ENCODE measurements at places on chromosomes 11 and 22.

GRCh38 chr11:85939099-85940015 is 84.2 kb downstream of the CCDC83 start:
- DNase-seq = no peak

DNA sequence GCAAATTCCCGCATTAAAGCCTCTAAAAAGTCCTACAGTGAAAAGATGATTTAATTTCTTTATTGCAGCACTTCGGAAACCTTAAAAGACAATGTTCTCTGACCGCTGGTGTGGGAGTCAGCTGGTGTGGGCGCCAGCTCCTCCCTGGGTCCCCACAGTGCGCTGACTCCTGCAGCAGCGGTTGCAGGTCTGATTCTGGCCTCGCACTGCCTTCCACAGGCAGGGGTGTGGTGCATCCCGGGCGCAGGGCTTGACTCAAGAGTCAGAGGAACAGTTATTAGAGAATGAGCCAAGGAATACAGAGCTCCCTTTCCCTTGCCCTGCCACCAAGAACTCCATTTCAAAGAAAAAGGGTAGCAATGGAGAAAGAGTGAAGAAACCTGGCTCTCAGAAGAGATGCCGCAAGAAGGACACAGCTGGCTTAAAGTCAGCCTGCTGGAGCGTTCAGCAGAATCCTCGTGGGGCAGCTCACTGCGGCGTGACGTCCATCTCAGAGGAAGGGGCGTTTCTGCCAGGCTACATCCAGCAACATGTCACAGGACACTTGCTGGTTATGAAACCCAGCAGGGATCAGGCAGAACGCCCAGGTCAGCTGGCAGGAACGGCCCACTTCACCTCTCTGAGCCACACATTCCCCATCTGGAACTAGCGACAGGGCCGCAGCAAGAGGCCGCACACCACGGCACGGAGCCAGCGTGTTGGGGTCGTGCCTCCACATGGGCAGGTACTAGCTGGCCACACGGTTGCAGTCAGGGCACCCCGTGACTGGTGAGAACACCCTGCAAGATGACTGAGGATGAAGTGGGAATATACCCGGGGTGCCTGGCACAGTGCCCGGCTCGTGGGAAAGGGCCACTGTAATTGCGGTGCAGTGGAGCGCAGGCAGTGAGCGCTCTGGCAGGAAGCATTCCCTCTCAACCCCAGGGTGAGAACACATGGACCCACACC is 18.1 kb upstream of the EFCAB6 start:
- no peak for DNase-seq

GRCh38 chr11:44627911-44628729 is 62.7 kb downstream of the CD82 start:
- no peak for DNase-seq

DNA sequence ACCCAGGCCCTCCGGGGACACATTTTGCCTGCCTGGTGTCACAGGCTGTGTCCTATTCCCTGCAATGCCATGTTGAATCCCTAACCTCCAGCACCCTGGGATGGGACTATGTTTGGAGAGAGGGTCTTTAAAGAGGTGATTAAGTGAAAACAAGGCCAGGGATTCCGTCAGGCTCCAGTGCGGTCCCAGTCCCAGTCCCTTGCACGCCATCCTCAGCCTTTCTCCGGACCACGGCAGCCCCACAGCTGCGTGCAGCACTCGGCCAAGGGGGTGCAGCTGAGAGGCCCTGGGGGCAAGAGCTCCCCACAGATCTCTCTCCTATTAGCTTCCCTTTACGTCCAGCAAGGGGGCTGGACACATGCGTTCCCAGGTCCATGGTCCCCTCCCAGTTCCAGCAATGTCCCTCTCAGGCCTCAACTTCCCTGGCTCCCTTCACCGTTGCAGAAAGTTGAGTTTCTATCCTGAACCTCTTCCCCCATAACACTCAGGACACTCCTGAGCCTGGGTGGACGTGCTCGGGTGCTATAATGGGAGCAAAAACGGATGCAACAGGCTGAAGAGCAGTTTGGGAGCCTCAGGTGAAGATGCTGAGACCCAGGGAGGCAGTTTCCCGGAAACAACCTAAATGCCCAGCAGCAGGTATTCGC is 1422.7 kb downstream of the BRD1 start:
- DNase-seq = no peak

DNA sequence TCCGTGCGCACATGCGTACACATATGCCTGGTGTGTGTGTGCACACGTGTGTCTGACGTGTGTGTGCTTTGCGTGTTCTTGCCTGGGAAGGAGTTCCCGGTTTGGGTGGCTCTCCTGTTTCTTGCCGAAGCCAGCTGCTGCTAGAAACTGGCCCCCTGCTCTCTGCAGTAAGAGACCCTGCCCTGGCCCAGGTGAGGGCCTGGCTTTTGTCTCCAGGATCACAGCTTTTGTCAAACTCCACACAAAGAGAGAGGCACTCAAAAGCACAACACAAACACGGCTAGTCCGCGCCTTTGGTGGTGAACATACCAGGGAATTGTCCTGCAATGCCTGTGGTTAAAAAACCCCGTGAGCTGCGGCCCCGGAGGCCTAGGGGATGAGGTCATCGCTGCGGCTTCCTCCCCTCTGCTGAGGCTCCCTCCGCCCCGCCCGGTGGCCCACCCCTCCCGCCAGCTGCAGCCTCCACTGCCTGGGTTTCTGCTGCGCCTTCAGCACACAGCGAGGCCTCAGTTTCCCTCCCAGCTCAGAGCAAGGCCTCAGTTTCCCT is 88.9 kb downstream of the KCNQ1 start:
- no peak for DNase-seq

DNA sequence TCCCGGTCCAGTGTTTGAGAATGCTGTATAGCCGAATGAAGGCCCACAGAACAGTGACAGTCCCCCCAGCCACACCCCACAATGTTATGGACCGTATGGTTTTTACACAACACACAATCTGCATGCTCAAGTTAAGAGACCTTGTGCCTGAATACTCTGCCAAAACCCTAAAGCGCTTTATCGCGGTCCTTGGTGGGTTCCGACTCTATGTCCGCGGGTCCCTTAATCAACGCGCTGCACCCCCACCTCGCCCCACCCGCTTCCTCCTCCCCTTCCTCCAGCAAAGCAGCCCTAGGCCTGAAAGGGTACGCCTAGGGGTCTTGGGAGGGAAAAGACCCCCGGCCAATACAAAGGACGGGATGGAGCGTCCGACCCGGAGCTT is 442 bp downstream of the COPB1 start:
- no peak for DNase-seq

DNA sequence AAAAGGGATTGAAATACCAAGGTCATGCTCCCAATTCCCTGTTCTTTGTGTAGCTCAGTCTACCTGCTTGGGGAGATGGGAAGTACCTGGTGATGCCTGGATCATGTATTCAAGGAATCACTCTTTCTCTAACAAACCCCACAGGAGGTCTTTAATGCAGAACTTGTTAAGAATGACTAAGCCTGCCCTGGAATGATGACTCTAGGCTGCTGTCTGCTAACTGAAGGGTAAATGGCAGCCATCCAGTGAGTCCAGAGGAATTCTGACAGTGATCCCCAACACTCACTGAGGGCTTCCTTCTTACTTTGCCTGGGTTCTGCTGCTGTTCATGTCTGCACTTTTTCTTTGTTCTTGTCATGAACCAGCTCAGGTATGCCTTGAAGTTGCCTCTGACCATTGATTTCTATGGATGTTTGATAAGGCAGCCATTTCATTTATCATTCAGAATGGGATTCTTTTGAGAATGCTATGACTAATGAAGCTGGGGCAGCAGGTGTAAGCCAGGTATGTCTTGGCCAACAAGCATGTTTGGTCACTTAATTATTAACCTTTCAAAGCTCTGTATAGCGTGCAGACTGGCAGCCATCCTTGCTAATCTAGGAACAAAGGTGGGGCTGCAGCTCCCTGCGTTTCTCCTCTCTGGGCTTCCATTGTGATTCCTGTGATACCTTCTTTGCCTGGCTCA is 11.4 kb downstream of the PRSS23 start:
- DNase-seq = no peak

DNA sequence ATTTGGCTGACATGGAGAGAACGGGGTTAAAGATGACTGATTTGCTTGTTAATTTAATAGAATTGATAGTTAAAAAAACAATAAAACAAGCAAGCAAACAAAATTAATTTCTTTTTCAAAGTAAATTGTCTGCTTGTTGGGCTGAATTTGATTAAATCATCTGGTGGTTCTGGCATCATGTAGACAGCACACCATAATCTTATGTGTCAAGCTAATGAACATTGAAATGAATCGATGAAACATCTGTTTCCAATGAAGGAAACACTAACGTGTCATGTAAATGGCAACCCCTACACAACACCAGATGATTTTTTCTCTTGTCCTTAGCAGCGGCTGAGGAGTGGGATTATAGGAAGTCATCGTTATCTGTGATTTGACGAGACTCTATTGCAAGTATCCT is 399.6 kb upstream of the RAG2 start:
- DNase-seq = no peak

GRCh38 chr22:32311551-32312071 is 46.1 kb upstream of the RFPL3 start:
- no peak for DNase-seq

- no peak for DNase-seq
These were observed 55.6 kb upstream of the LYVE1 start for GRCh38 chr11:10623797-10624761.

- DNase-seq = no peak
These were observed 1032.5 kb downstream of the DLG2 start for GRCh38 chr11:84594602-84595001.

DNA sequence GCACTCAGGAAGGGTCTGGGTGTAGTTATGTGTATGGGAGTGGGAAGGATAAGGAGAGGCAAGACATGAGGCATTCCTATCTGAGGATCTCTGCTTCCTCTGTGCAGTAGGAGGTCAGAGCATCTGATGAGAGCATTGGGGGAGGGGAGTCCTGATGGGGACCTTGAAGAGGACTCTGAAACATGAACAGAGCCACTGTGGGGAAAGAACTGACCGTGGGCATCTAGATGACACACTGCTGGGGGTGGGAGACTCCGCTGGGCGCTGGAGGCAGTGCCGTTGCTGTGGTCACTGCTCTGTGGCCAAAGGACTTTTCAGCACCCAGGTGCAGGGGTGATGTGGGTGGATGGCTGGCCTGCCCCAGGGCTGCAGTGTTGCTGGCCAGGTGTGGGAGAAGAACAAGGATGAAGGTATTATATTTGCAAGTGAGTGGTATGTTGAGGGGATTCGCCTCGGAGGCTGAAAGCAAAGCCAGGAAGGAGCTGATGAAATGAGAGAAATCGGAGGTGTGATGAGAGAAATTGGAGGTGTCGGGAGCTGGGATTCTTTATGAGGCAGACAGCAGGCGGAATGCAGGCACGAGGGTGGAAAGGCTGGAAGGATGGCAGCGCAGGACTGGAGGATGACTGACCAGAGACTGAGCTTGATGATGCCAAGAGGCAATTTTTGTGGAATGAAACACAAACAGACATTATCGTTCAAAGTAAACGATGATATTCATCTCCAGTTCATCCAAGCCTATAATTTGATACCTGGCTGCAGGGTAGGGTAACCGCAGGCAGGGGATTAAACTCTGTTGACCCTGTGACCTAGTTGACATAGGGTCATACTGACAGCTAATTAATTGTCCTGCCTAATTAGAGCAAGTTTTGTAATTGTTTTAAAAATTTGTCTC is 19.4 kb upstream of the TMPRSS4 start:
- no peak for DNase-seq

DNA sequence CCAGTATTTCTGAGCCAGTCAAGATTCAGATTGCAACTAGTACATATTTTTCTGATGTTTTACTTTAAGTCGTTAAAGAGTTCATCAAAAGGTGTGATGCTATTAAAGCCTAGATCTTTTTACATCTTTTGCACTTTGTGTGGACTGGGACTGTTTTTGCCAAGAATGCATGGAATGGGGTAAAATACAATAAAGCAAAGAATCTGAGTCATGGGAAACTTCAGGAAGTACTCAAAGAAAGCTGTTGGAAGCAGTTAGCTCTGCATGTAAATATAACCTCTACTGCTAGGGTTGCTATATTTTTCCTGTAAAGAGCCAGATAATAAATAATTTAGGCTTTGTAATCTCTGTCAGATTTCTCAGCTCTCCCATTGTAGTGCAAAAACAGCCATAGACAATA is 20.9 kb downstream of the ATXN10 start:
- DNase-seq = no peak

DNA sequence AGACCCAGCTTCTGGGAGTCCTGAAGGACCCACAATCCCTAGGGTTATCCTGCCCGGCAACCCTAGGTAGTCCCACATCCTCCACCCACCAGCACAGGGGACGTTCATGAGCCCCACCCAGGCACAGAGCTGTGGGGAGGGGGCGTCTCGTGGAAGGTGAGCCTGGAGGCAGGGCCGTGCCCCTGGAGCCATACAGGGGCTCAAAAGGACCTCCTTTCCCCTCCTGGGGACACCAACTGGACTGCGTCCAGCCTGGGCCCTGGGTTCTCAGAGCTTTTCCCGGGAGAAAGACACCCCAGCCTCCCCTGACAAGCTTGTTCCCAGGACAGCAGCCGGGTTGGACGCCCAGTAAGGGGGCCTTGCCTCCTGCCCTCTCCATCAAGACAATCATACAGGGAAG is 78.4 kb downstream of the BRD1 start:
- no peak for DNase-seq

- no peak for DNase-seq
These were observed 7.3 kb downstream of the KCNJ1 start for GRCh38 chr11:128859563-128860441.

GRCh38 chr11:124961972-124962609 is 8.1 kb downstream of the CCDC15 start:
- DNase-seq = peak; percentile 0

- no peak for DNase-seq
These were observed 5.0 kb downstream of the DRD2 start for GRCh38 chr11:113470233-113470632.

DNA sequence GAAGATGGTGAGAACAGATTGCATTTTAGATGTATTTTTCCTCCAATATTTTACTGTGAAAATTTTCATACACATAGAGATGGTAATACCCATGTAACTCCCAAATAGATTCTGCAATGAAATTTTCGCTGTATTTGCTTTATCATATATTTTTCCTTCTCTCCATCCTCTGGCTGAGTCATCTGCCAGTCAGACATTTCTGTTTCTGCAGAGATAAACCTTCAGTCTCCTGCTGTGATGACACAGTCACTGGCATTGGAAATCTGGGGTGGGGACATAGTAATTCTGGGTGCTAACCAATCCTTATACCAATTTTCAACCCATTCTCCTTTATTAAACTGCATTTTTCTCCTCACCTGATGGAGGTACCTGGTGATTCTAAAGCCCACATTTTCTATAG is 33.7 kb downstream of the SVIP start:
- no peak for DNase-seq

DNA sequence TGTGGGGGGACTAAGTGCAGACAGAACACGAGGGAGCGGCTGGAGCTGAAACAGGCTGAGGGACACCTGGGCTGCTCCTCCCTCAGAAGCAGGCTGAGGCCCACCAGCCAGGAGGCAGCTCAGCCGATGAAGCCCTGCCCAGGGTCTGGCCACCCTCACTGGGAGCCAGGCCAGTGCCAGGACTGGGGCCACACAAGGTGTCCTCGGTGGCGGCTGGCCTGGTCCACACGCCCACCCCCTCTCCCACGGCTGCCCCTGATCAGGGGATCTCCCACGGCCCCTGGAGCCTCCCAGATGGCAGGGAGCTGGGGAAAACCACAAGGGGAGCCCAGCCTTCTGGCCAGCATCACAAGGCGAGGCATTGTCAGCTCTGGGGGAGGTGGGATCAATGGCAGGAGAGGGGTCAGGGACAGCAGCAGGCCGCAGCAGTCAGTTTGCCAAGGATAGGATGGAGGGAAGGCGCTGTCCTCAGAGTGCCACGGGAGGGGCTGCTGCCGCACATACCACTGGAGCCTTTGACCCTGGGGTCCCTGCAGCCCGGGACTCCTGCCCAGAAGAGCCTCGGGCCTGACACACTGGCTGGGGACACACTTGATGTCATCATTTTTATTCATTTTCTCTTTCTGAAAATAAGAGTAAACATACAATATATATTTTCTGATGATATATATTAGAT is 11.7 kb upstream of the RASL10A start:
- DNase-seq = no peak

GRCh38 chr11:40974186-40974795 is 485.2 kb downstream of the LRRC4C start:
- DNase-seq = no peak
